Germinal center (tissue), 1 donor: ENCODE measurements at places on chromosomes 11 and 22.
A peak's percentile ranks its signal among the peaks of the same experiment; 100 is the strongest.

DNA sequence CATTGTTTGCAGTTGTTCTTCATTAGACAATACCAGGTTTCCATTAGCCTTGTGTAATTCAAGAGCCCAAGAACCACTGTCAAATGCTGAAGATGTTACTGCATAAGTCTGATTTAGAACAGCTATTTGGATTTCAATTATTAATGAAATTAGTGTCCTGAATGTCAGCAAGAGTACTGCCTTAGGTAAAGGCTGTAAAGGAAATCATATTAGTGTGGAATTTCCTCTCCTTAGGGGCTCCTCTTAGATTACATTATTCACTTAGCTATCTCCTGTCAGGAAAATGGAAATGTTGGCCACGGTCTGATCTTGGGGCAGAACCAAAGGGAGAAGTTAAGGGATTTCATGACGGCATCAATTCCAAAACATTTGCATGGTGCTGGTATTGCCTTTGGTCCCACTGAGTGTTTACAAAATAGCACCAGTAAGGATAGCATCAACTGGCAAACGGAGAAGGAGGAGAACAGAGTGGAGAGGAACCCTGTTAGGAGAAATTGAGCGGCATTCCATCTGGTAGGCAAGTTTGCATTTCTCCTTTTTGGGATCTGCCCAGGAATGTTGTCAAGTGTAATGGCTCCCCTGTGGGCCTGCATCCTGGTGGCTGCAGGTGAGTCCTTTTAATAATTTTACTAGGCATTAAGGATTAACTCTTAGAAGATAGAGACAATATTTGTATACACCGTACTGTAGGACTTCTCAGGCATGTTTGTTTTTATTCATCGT, at the start of gene HTR3B:
Gene HTR3B, plus strand, starts transcription at position 418 of the 723 bp plus-strand sequence. Its CDS starts 138 bp downstream, at position 556.
- DNase-seq = no peak

- DNase-seq = no peak
These were observed 94.0 kb downstream of the NTM start for GRCh38 chr11:131464461-131464860.

GRCh38 chr11:71080239-71081097, 171.9 kb downstream of the SHANK2 start:
- DNase-seq = peak; percentile 55

- DNase-seq = no peak
These were observed 18.6 kb downstream of the RTN3 start for GRCh38 chr11:63699896-63700295.

- DNase-seq = no peak
These were observed 79.7 kb upstream of the SHANK2 start for GRCh38 chr11:71332046-71332445.

GRCh38 chr22:37187552-37187890, 526 bp downstream of the C1QTNF6 start:
- DNase-seq = no peak

GRCh38 chr22:25098445-25099081, 101.1 kb upstream of the CRYBB3 start:
- DNase-seq = no peak

DNA sequence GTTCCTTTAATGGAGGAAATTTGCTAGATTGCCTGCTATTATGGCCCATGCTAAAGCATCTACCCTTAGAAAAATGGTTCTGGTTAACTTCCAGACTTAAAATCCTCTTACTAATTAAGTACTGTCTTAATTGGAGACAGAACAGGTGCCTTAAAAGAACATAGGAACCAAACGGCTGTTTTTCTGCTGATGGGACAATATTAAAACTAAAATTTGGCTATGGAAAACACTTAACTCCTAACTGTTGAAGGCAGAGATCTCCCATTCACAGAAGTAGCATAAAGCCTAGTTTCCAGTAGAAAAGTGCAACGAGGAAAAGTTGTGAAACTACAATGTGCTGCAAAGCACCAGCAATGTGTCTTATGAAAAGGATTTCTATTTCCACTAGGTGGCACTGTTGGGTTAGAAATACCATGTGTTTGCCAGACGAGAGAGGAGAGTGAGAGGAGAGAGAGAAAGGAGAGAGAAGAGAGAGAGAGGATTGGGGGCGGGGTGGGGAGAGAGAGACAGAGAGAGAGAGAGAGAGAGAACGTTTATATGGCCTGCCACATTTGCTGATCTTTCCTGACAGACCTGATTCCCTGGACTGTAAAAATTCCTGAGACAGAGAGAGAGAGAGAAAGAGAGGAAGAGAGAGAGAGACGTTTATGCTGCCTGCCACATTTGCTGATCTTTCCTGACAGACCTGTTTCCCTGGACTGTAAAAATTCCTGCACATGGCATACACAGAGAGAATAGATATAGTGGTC, 51.5 kb downstream of the FAM181B start:
- DNase-seq = peak; percentile 14

GRCh38 chr22:43128116-43128515, 15.1 kb downstream of the MCAT start:
- no peak for DNase-seq

- peak; percentile 64 for DNase-seq
These were observed 71.2 kb upstream of the TBCEL start for GRCh38 chr11:120952461-120953434.

DNA sequence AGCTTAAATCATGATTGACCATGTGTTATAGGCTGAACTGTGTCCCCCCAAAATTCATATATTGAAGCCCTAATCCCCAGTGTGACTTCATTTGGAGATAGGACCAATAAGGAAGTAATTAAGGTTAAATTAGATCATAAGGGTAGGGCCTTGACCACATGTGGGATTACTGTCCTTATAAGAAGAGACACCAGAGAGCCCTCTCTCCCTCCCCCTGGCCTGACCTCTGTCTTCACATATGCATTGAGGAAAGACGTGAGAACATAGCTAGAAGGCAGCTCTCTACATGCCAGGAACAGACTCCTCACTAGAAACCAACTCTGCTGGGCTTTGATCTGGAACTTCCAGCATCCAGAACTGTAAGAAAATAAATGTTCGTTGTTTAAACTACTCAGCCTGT, 13.6 kb upstream of the NUP50 start:
- no peak for DNase-seq

- DNase-seq = no peak
These were observed 26.4 kb downstream of the CAPN1 start for GRCh38 chr11:65207918-65208784.

GRCh38 chr22:20401376-20402014, 7.5 kb downstream of the ZNF74 start:
- DNase-seq = no peak

GRCh38 chr11:95937358-95937757, 13.5 kb upstream of the MTMR2 start:
- DNase-seq = no peak
